Temporal lobe (tissue), 4 donors: ENCODE measurements at places on chromosomes 5 and 9. TPM values are rescaled to one million over a fixed set of nuclear protein-coding genes. Genes with fewer than 3 reads are reported as not detected.

Gene PTCH1
- total RNA-seq: 6.6 TPM

Gene SPINK7
- not detected for total RNA-seq

Gene AK8
- total RNA-seq: 0.49 TPM

Gene SARDH
- total RNA-seq: 2.2 TPM

Gene TNPO1
- 160 TPM for total RNA-seq

Gene MLANA
- total RNA-seq: not detected

Gene CSF1R
- 6.4 TPM for total RNA-seq

Gene QRFP
- total RNA-seq: not detected

Gene OR1J2
- total RNA-seq: not detected

Gene CCDC192
- 0.25 TPM for total RNA-seq

Gene HAVCR2
- total RNA-seq: 3.9 TPM

Gene EGR1
- 3.2 TPM for total RNA-seq

Gene C9orf50
- not detected for total RNA-seq

Gene CDKN2A
- 1.5 TPM for total RNA-seq

Gene SLC45A2
- 0.49 TPM for total RNA-seq

Gene FAXDC2
- 5.4 TPM for total RNA-seq

Gene ACOT12
- total RNA-seq: 0.98 TPM

Gene BTNL8
- total RNA-seq: under 0.01 TPM

Gene ABLIM3
- 13.3 TPM for total RNA-seq

Gene LCN1
- not detected for total RNA-seq

Gene PCDHGB4
- total RNA-seq: 12.8 TPM

Gene SPINK4
- not detected for total RNA-seq

Gene CBY3
- total RNA-seq: not detected

Gene TAS2R1
- not detected for total RNA-seq

Gene PCDHB13
- total RNA-seq: 10.6 TPM

Gene LSM11
- 53.6 TPM for total RNA-seq
